IPS-NIHi11 (cell line): ENCODE measurements at places on chromosomes 4 and X.

GRCh38 chrX:119690921-119691716 is 1.8 kb downstream of the SEPTIN6 start:
- DNase-seq = no peak

DNA sequence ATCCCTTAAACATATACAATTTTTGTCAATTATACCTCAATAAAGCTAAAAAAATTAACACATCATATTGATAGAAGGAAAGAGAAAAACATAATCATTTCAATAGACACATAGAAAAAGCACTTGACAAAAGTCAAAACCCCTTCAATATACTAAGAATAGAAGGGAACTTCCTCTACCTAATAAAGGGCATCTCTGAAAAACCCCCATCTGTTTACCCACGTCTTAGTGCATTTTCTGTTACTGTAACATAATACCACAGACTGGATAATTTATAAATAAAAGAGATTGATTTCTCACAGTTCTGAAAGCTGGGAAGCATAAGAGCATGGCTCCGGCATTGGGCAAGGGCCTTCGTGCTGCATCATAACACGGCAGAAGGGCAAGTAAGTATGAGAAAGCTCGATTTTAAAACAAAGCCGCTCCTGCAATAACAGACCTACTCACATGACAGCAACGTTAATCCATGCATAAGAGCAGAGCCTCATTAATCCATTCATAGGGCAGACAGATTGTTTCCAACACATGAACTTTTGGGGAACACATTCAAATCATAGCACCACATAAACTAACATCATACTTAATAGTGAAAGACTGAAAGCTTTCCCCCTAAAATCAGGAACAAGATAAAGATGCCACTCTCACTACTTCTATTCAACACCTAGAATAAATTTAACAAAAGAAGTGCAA is 15.7 kb downstream of the STEEP1 start:
- DNase-seq = no peak

- DNase-seq = no peak
These were observed 136.9 kb upstream of the VCX start for GRCh38 chrX:7706032-7706431.

DNA sequence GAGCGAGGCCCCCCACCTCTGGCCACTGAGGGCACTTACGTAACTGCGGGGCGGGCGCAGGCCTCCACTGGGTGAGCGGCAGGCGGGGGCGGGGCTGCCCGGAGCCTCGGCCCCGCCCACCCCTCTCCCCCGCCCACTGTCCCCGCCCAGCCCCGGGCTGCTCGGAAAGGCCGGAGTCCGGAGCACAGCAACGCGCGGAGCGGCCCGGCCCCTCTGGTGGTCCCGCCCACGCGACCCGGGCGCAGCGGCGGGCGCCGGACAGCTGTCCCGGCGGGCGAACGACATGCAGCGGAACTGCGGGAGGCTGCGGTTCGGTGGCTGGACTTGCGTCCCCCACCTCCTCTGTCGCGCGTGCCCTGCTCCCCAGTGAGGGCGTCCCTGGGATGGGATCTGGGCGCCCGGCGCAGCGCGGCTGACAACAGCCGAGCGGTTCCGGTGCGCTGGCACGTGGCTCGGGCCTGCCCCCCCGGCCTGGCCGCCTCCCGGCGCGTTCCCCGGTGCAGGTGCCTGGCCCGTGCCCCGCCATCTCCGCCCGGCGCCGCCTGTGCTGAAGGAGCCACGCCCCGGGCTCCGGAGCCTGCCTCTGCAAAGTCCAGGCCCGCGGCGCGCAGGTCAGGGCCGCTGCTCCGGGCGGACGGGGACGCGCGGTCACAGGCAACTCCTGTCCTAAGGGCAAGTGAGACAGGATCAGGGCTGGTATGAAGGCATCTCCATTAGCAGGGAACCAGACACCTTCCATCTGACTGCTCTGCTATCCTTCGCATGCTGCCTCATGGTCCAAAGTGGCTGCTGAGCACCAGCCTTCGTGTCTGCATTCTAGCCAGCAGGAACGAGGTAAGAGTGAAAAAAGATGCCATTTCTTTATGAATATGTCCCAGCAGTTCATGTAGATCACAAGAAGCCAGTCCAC is 21.8 kb upstream of the JAKMIP1 start:
- DNase-seq = peak; percentile 91

GRCh38 chr4:2843941-2844584 is 419 bp downstream of the ADD1 start:
- DNase-seq = peak; percentile 56

- DNase-seq = peak; percentile 89
These were observed 732 bp upstream of the ADRA2C start for GRCh38 chr4:3765271-3766035.

DNA sequence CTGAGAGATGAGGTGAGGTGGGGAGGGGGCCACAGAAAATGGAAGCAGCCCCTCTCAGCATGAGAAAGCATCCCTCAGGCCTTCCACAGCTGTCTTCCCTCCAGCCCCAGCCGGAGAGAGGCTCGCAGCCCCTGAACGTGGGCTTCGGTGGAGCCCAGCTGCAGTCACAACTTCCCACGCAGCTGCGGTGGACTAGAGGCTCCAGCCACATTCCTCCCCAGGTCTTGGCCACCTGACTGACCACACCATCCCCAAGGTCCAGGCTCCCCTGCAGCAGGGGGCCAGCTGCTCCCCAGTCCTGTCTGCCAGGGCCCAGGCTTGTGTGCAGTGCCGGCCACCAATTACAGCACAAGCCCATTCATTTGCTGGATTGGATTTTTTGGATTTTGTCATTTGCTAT is 212.3 kb upstream of the BCOR start:
- no peak for DNase-seq
